Osteoblast (primary cell): ENCODE measurements at places on chromosomes 2 and 18. TPM values are rescaled to one million over a fixed set of nuclear protein-coding genes. Genes with fewer than 3 reads are reported as not detected.

GRCh38 chr2:27795093-27795834 is 23.7 kb downstream of the MRPL33 start:
- H3K27me3 ChIP-seq = no peaks in the 10 kb centered on the region
- H3K4me1 ChIP-seq = peaks cover 62% of the 10 kb centered on the region
- H3K27ac ChIP-seq = peak overlapping the region; percentile 98

DNA sequence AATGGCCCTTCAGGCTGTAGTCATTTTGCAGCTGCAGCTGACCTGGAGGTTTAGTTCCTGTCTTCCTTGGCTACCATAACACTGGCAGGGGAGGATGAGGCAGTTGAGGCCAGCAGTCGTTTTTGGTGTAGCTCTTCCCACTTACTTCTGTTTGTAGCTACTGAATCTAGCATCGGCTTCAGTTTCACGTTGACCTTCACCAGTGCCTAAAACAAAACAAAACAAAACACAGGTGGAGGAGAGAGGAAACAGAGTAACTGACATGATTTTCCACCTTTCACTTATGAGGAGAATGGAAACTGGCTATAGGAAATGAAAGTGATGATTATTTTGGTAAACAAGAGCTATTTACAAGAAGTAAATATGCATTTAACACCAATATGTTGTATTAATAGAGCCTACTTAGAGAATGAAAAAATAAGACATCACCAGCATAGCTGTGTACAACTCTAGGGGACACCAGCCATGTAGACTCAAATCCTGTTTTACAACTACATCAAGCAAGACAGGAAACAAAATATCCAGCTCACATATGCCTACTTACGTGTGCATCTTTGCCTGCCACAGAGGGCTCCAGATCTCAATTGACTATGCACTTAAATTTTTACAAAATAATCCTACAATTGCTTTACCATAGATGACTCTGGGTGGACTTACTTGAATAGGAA is 236.9 kb downstream of the AGPS start:
- H3K4me3 ChIP-seq = no peak overlapping the region
- no peaks in the 10 kb centered on the region for H3K36me3 ChIP-seq
- no peak overlapping the region for H3K27ac ChIP-seq
- H3K27me3 ChIP-seq = no peaks in the 10 kb centered on the region

GRCh38 chr2:138760676-138761075 is 19.5 kb downstream of the NXPH2 start:
- DNase-seq = no peak
- H3K4me3 ChIP-seq = no peak overlapping the region
- H3K4me1 ChIP-seq = no peaks in the 10 kb centered on the region
- H3K36me3 ChIP-seq = no peaks in the 10 kb centered on the region

DNA sequence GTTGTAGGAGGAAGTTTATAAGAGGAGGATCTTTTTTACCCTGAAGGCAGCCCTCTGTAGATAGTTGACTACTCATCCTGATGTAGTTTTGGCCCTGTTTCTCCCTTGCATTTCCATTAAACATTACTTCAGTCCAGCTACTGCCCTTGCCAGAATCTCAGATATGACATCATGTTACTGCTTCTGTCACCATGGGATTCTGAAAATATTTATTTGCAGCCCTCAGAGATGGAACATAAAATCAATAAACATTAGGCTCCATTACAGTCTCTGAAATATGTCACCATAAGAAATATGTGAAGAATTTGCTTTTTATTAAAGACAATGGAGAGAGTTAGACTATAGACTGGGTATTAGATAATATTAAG is 68.7 kb upstream of the STK39 start:
- no peak overlapping the region for H3K4me3 ChIP-seq
- H3K36me3 ChIP-seq = no peaks in the 10 kb centered on the region
- no peak overlapping the region for H3K27ac ChIP-seq
- peaks cover 1% of the 10 kb centered on the region for H3K27me3 ChIP-seq
- no peak for DNase-seq

DNA sequence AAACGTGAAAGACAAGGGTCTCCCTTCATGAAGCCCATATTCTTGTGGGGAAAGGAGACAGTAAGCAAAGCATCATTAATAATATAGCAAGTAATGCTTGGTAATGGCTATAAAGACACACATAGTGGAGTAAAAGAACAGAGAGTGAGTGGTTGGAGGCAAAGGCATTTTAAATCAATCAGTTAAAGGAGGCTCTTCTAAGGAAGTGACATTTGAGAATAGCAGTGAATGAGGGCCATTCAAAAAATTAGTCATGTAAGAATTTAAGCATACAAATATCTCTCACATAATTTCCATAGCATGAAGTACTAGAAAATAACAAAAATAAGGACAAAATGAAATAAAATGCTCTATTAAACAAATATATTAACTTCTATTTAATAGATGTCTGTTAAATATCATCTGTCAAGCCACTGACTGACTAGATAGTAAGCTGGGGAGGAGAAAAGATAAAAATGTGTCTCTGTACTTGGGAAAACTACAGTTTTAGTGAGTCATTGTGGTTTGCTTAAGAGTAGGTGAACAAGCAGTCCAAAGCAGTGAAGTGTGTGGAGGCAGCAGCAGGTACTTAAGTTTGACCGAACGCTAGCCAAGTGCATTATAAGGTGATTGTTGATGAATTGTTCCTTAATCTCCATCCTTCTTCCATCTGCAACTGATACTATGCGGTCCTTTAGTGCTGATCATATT is 160.1 kb downstream of the PARD3B start:
- no peak overlapping the region for H3K27ac ChIP-seq
- no peaks in the 10 kb centered on the region for H3K36me3 ChIP-seq
- H3K4me3 ChIP-seq = no peak overlapping the region
- H3K4me1 ChIP-seq = no peaks in the 10 kb centered on the region
- no peak for DNase-seq
- no peaks in the 10 kb centered on the region for H3K27me3 ChIP-seq

DNA sequence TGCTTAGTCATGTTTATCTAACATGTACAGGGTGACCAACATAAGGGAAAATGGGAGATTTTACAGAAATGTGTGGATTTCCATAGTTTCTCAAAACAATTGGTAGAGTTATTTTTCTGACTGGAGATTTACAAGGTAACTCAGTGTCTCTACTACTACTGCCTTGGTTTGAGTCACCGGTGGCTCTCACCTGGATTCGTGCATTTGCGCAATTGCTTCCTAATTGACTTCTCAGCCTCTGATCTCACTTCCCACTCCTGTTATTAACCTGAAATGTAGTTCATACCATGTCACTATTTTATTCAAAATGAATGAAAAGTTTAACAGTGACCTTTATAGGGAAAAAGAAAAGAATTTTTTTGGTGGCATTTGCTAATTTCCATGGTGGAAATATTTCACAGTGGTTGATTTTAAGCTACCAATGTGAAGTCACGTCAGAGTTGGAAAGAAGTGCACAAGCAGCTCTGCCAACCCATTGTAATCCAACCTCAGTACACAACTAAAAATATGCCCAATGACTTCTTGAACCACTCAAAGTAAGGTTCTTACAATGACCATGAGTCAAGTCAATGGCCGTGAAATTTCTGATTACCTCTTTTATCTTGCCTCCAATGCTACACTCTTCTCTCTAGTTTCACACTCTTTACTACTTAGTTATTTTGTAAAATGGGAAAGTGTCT is 94.0 kb downstream of the NYAP2 start:
- no peaks in the 10 kb centered on the region for H3K27me3 ChIP-seq
- DNase-seq = no peak
- H3K4me3 ChIP-seq = no peak overlapping the region
- no peaks in the 10 kb centered on the region for H3K36me3 ChIP-seq
- H3K27ac ChIP-seq = no peak overlapping the region
- H3K4me1 ChIP-seq = no peaks in the 10 kb centered on the region

- no peaks in the 10 kb centered on the region for H3K27me3 ChIP-seq
- peak; percentile 74 for DNase-seq
Observed at GRCh38 chr2:69013840-69014821, 1.2 kb downstream of the ANTXR1 start.

- no peak overlapping the region for H3K4me3 ChIP-seq
- no peaks in the 10 kb centered on the region for H3K4me1 ChIP-seq
- no peaks in the 10 kb centered on the region for H3K27me3 ChIP-seq
Observed at GRCh38 chr2:137718786-137719185, 245.5 kb upstream of the HNMT start.

GRCh38 chr2:32496662-32497061 is 131.2 kb upstream of the TTC27 start:
- H3K27ac ChIP-seq = no peak overlapping the region
- H3K4me1 ChIP-seq = no peaks in the 10 kb centered on the region
- DNase-seq = no peak
- H3K4me3 ChIP-seq = no peak overlapping the region
- H3K36me3 ChIP-seq = peaks cover 37% of the 10 kb centered on the region
- H3K27me3 ChIP-seq = no peaks in the 10 kb centered on the region

GRCh38 chr2:196985511-196986183 is 59.1 kb upstream of the PGAP1 start:
- no peaks in the 10 kb centered on the region for H3K27me3 ChIP-seq
- DNase-seq = no peak
- peaks cover 29% of the 10 kb centered on the region for H3K4me1 ChIP-seq
- H3K4me3 ChIP-seq = no peak overlapping the region

DNA sequence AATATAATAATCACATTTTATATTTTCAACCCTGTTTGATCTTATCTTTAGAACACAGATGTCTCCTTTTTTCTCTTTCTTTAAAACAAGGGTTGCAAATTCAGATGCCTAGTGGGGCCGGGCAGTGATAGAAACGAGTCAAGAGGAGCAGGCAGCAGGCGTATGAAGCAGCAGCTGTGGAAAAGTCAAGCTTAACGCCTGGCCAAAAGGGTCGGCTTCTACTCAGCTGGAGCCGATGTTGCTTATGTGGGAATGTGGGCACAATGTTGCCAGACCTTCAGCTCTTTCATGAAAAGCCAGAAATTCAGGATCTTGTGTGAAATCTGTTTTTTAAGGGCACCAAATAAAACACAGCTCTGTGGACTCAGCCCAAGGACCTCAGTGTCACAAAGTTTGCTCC is 642.7 kb downstream of the ARHGAP15 start:
- H3K27ac ChIP-seq = no peak overlapping the region
- H3K36me3 ChIP-seq = no peaks in the 10 kb centered on the region
- H3K4me1 ChIP-seq = no peaks in the 10 kb centered on the region
- DNase-seq = no peak
- H3K27me3 ChIP-seq = no peaks in the 10 kb centered on the region

DNA sequence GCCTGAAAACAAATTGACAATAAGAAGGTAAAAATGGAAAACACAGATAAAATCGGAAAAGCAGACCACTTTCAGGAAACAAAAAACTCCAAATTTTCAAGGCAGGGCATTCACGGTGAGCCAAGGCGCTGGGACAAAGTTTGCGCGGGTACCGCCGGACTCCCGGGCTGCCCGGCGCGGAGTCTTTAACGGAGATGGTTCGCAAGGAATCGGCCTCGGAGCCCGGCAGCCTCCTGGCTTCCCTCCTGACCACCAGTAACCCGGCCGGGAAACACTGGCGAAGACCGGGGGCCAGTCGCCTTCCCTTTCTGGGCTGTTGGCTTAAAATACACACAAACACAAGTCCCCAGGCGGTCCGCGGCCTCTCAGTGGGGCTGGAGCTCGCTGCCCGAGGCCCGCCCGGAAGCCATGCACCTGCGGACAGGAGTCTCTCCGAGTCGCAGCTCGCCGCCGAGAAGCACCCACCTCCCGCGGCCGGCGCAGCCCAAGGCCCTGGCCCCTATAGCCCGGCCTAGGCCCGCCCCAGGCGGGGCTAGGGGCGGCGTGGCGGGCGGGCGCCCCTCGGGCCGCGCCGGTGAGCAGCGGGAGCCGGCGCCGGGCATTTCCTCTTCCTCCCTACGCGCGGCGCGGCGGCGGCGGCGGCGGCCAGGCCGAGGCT is 622 bp upstream of the KCMF1 start:
- H3K4me3 ChIP-seq = peak overlapping the region; percentile 88
- no peaks in the 10 kb centered on the region for H3K27me3 ChIP-seq
- H3K27ac ChIP-seq = peak overlapping the region; percentile 86
- peak; percentile 95 for DNase-seq
- H3K36me3 ChIP-seq = peaks cover 9% of the 10 kb centered on the region

GRCh38 chr2:10341193-10341592 is 38.5 kb downstream of the HPCAL1 start:
- no peak overlapping the region for H3K4me3 ChIP-seq
- peaks cover 3% of the 10 kb centered on the region for H3K36me3 ChIP-seq
- H3K4me1 ChIP-seq = no peaks in the 10 kb centered on the region
- H3K27me3 ChIP-seq = no peaks in the 10 kb centered on the region
- no peak overlapping the region for H3K27ac ChIP-seq

- peaks cover 66% of the 10 kb centered on the region for H3K4me1 ChIP-seq
- H3K27me3 ChIP-seq = no peaks in the 10 kb centered on the region
- peak; percentile 88 for DNase-seq
- H3K36me3 ChIP-seq = peaks cover 20% of the 10 kb centered on the region
- H3K4me3 ChIP-seq = peak overlapping the region; percentile 48
Observed at GRCh38 chr2:54673501-54673998, 49.9 kb upstream of the EML6 start.

DNA sequence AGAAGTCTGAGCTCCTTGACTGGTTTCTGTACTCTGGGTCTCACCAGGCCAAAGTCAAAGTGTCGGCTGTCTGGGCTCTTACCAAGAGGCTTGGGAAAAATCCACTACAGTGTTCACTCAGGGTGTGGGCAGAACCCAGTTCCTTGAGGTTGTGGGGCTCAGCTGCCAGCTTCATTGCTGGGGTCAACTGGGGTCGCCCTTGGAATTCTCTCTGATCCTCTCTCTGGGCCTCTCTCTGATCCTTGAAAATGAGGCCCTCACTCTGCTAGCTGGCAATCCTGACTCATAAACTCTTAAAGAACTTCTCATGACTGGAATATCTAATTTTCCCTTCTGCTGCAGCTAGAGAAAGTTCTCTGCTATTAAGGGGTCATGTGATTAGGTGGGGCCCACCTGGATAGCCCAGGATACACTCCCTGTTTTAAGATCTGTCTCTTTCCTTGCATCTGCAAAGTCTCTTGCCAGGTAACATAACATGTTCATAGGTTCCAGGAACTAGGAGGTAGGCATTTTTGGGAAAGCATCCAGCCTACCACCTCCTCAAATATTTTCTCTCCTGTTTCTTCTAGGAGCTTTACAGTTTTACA is 66.3 kb downstream of the SP110 start:
- DNase-seq = no peak
- H3K4me1 ChIP-seq = no peaks in the 10 kb centered on the region
- H3K27ac ChIP-seq = no peak overlapping the region
- H3K27me3 ChIP-seq = no peaks in the 10 kb centered on the region

Gene MYL12B
- 278 and 283 TPM in 2 replicates for total RNA-seq

Gene SERPINB4
- total RNA-seq = 0.29 TPM in 1 of 2 replicates, not detected in the other

Gene IL36RN
- total RNA-seq = not detected in 2 replicates

Gene NTSR2
- total RNA-seq = not detected in 2 replicates

Gene IL1RL2
- total RNA-seq = 0.72 and 1.2 TPM in 2 replicates

Gene MEP1B
- total RNA-seq = not detected in 2 replicates

Gene CYRIA
- 1.8 and 2.2 TPM in 2 replicates for total RNA-seq

Gene HMSD
- under 0.01 and 1.4 TPM in 2 replicates for total RNA-seq

Gene TMEM163
- total RNA-seq = under 0.01 TPM in 1 of 2 replicates, not detected in the other

Gene HPCAL1
- total RNA-seq = 47.1 and 57.2 TPM in 2 replicates

Gene PSMA8
- total RNA-seq = not detected in 2 replicates

Gene CYP26B1
- under 0.01 TPM in 2 replicates for total RNA-seq

Gene MOGAT1
- total RNA-seq = not detected in 2 replicates

Gene ERFE
- 0.88 and 1.8 TPM in 2 replicates for total RNA-seq

Gene PARD6G
- 2.2 and 4.4 TPM in 2 replicates for total RNA-seq

Gene AQP12A
- not detected in 2 replicates for total RNA-seq

Gene C2orf80
- total RNA-seq = not detected in 2 replicates

Gene COL4A4
- total RNA-seq = under 0.01 and 0.36 TPM in 2 replicates

Gene DSG1
- total RNA-seq = not detected in 2 replicates

Gene ASPRV1
- 0.29 and 0.72 TPM in 2 replicates for total RNA-seq
